ENCODE measurements at places on chromosomes 3 and 15.
A peak's percentile ranks its signal among the peaks of the same experiment; 100 is the strongest.

DNA sequence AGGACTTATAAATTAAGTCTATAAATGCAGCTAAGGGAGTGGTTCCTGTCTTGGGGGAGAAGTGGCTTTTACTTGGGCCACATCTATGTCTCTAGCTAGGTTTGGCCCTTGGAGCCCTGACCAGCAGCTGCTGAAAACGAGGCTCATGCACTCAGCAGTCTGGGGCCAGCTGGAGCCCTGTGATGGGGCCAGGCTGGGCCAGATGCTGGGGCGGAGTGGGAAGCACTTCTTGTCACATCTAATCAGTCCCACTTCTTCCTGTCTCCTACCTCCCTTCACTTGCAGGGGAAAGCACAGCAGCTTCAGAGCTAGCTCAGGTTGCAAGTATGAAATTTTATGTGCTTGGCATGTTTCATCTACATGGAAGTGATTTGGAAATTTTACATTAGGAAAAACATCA is 209.9 kb upstream of the ROPN1 start:
- DNase-seq, result no peak

GRCh38 chr3:29585368-29585767 is 304.5 kb downstream of the RBMS3 start:
- no peak for DNase-seq

GRCh38 chr3:47410801-47411646 is 30.2 kb downstream of the PTPN23 start:
- no peak for DNase-seq

DNA sequence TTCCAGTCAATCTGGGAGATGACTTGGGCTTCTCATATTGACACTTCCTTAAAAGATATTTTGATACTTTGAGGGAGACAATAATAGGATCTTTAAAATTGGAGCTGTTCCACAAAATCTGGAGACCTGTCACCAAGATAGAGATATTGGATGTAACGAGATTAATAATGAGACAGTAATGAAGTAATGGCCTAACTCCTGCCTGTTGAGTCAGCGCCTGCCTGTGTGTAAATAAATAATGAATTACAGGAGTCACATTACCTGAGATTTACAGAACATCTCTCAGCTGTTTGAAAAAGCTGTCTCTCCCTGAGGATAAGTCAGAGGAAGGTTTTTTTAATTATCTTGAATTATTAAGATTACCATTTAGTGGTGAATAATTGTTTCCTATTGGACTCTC is 43.8 kb upstream of the MITF start:
- no peak for DNase-seq

DNA sequence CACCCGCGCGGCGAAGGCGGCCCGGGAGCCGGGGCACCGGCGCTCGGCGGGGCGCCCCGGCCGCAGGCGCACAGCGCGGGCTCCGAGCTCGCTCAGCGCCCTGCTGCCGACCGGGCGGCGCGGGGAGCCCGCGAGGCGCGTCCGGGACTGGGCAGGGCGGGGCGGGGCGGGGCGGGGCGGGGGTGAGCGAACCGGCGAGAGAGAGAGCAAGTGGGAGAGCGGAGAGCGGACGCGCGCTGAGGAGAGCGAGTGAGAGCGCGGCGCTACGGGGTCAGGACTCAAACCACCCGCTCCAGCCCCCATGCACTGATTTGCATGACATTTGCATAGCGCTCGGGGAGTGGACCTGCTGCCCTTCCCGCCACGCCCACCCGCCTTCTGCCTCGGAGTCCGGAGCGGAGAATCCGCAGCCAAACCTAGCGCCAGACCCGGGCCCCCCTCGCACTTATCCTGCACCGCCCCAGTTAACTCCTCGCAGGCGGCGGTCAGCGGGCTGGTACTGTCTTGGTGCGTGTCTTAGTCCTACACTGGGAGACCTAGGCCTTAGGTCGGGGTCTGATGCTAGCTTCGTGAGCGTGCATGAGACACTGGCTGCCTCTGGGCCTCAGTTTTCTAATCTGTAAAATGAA is at the start of gene MYLK:
Gene MYLK (minus strand): TSS at position 130 of the 629 bp plus-strand sequence. CDS start 90,491 bp downstream, outside the sequence.
- peak; percentile 97 for DNase-seq

DNA sequence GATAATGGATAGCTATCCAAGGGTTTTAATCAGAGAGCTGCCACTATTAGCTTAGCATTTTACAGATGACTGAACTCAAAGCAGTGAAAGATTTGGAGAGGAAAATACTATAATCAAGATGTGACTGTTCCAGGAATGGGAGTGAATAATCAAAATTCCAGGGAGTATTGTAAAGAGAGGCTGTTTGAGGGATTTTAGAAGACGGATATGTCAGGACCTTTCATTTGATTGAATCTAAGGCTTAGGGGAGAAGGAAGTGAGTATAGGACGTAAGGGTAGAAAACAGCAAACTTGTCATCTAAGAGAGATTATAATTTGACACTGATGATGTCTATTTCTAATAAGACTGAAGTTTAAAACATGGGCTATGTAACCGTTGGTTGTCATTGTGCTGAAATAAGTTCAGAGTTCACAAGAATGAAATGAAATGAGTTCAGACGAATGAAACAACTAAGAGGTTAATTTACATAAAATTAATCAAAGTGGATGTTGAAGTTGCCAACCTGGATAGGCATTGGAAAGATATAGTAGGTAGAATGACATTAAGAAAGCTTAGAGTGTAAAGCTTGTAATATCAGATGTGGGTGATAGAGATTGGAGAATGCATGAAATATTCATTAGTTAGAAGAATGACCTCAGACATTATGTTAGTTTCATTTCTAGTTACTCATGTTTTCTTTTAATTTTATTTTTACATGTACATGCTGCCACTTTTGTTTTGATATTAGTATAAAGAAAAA is 842.8 kb downstream of the SI start:
- peak; percentile 2 for DNase-seq

- no peak for DNase-seq
Measured at GRCh38 chr3:13927295-13927694, 47.4 kb upstream of the WNT7A start.

DNA sequence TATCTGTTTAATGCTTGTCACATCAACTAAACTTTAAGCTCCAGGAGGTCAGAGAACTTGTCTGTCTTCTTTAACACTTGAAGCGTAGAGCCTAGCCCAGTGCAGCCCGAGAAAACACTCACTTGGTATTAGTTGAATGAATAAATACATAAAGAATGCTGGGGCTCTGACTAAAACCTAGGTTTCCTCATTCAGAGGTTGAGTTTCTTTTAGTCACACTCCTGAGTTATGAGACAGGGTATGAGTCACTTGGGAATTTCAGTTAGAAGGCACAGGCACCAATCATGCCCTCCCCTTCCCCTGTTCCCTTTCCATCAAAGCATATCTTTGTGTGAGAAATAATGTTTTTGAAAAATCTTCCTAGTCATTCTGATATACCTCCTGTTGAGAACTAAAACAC is 589.8 kb upstream of the DPPA4 start:
- DNase-seq, result peak; percentile 94
